ENCODE measurements at places on chromosomes 2 and 18. TPM values are rescaled to one million over a fixed set of nuclear protein-coding genes. Genes with fewer than 3 reads are reported as not detected.

VPS4B gene
- total RNA-seq, result 25.7 TPM

TUBA3E gene
- not detected for total RNA-seq

POTEC gene
- not detected for total RNA-seq

GCG gene
- total RNA-seq, result not detected

CCDC150 gene
- total RNA-seq, result 2.3 TPM

PLGLB1 gene
- 1.2 TPM for total RNA-seq

HOXD12 gene
- total RNA-seq, result not detected

OR6B2 gene
- not detected for total RNA-seq

SERPINB11 gene
- not detected for total RNA-seq

CTNNA2 gene
- total RNA-seq, result not detected

MROH2A gene
- total RNA-seq, result not detected

SIGLEC15 gene
- 1.0 TPM for total RNA-seq

SGO2 gene
- total RNA-seq, result 9.1 TPM

FHOD3 gene
- 4.9 TPM for total RNA-seq

FBLN7 gene
- total RNA-seq, result 1.8 TPM

CREB1 gene
- 28.2 TPM for total RNA-seq

SRBD1 gene
- 9.1 TPM for total RNA-seq

HADHB gene
- total RNA-seq, result 81.8 TPM

All from epithelial cell of alveolus of lung (primary cell).